Fibroblast of villous mesenchyme (primary cell): ENCODE measurements at places on chromosomes 3 and 15.

GRCh38 chr15:76058714-76059319 lies 968 bp upstream of the TMEM266 start:
- peak; percentile 8 for DNase-seq

GRCh38 chr3:185402561-185402960 lies 39.6 kb downstream of the MAP3K13 start:
- DNase-seq = peak; percentile 47

GRCh38 chr3:86989006-86989405 lies 1.9 kb downstream of the VGLL3 start:
- DNase-seq = no peak

- no peak for DNase-seq
Observed at GRCh38 chr15:77014132-77015081, 19.5 kb downstream of the PSTPIP1 start.

GRCh38 chr3:63872135-63872924 lies 8.7 kb downstream of the ATXN7 start:
- DNase-seq = peak; percentile 74

- peak; percentile 21 for DNase-seq
Observed at GRCh38 chr3:184428561-184429175, 48.8 kb downstream of the CHRD start.

DNA sequence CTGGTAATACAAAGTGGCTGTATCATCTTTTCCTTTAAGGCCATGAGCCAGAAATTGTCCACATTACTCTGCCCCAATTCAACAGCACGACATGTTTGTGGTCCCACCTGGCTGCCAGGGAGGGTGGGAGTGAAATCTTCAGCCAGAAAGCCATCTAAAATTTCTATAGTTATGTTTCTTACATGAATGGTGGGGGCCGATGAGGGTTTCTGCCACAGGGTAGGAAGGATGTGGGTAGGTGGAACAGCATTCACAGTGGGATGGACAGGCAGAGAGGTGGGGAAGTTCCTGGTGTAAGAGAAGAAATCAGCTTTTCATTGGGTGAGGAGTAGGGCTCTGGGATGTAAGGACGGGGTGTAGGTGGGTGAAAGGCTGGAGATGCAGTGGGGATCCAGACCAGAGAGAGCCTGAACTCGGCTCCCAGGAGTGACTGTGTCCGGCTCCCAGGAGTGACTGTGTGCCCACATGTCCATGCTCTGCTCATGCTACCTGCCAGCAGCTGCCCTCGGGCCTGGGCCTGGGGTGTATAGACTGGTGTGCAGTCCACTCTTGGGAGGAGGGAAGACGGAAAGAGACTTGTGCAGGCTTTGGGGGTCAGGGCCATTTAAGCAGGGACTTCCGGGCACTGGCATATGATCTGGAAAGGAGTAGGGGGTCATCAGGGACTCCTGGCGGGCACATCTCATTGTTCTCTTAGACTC lies 3.8 kb upstream of the FBLN2 start:
- DNase-seq = no peak

GRCh38 chr15:34606131-34606530 lies 22.7 kb upstream of the GOLGA8B start:
- DNase-seq = peak; percentile 2

GRCh38 chr15:101266034-101266433 lies 11.3 kb downstream of the SELENOS start:
- DNase-seq = peak; percentile 55

GRCh38 chr3:70138606-70139005 lies 139.1 kb downstream of the SAMMSON start:
- no peak for DNase-seq

- DNase-seq = no peak
Observed at GRCh38 chr3:29936054-29936453, 655.2 kb downstream of the RBMS3 start.

DNA sequence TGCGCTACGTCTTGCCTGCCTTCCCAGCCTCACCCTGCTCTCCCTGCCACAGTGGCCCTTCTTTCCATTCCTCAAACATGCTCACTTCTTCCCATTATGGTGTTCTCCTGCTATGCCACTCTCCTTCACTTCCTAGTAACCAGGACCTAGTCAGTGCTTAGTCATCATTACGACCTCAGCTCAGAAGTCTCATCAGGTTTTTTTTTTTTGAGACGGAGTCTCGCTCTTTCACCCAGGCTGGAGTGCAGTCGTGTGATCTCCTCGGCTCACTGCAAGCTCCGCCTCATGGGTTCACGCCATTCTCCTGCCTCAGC lies 149.5 kb downstream of the GREM1 start:
- DNase-seq = peak; percentile 73

DNA sequence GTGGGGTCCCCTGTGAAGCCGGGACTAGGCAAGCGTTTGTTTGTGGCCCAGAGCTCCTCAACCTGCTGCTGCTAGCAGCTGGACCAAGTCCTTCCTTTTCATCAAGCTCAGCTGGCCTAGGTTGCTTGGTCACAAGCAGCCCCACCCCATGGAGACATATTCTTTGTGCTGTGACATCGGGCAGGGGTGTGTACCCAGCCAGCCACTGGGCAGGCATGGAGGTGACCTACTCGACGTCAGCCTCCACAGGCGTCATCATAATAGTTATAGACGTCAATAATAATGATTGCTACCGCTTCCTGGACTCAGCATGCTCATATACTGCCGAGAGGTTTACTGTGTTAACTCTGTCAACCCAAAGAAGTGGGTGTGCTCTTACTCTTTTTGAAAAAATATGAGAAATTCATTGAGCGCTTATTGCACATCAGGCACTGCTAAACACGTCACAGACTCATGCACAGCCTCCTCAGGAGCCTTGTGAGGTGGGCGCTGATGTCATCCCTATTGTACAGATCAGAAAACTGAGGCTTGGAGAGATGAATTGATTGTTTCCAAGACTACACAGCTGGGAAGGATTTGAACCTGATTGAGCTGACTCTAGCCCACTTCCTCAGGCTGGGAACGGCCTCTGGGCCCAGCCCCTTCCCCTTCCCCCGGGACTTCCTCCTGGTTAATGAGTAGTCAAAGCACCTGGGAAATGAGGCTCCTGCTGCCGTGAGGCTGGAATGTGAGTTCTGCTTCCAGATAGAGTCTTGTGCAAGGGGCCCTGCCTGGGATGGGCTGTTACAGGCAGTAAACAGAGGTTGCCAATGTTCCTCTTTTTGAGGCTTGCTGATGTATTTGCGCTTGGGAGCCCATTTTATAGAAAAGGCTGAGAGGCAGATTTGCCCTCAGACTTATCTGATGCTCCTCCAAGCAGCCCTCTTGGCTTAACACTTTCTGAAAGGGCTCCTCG lies 16.2 kb downstream of the SLC6A6 start:
- no peak for DNase-seq

DNA sequence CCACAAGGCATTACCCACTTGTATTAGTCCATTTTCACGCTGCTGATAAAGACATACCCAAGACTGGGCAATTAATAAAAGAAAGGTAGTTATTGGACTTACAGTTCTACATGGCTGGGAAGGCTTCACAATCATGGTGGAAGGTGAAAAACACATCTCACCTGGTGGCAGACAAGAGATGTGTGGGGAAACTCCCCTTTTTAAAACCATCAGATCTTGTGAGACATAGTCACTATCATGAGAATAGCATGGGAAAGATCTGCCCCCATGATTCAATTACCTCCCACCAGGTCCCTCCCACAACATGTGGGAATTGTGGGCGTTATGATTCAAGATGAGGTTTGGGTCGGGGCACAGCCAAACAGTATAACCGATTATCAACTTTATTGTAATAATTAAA lies 17.0 kb upstream of the CMC1 start:
- no peak for DNase-seq

GRCh38 chr3:107061466-107061865 lies 315.8 kb upstream of the CCDC54 start:
- no peak for DNase-seq

- DNase-seq = peak; percentile 55
Observed at GRCh38 chr3:152834776-152835600, at the start of gene P2RY1. Gene P2RY1, plus strand, starts transcription at chr3:152835131. Its CDS starts 652 bp downstream, at chr3:152835783.

DNA sequence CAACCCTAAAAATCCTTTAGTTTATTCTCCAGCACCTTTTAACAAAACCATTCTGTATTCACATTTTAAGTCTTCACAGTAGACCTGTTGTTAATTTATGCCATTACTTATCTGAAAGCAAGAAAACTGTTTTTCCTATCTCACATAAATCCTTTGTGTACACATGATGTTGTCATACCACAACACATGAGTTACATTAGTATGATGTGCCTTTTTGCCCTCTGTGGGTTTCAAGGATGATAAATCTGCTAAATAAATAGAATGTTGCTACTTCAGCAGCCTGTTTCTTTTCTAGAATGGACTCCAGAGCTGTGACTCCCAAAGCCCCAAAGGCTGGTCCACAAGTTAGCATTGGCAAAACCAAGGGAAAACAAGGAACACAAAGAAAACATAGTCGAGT lies 151.6 kb downstream of the SERPINI1 start:
- peak; percentile 69 for DNase-seq

GRCh38 chr3:16864610-16865313 lies 20.0 kb upstream of the PLCL2 start:
- DNase-seq = peak; percentile 72

DNA sequence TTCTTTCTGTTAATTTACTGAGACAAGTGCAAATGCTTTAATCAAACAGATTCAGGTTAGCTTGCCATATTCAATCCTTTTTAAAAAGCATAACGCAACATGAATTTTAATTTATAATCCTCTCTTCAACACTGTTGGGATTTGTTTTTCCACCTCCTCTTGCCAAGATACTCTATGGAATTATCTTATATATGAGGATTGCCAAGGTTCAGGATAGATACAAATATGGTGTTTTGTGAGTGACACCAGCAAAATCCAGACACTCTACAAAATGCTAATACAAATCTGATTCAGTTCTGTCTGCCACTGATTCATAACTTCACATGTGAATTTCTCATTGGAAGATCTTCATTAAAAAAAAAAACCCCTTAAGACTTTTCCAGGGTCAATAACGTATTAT lies 104.8 kb downstream of the FBN1 start:
- DNase-seq = no peak

GRCh38 chr3:159260049-159260662 lies 458.3 kb downstream of the MFSD1 start:
- DNase-seq = peak; percentile 78

DNA sequence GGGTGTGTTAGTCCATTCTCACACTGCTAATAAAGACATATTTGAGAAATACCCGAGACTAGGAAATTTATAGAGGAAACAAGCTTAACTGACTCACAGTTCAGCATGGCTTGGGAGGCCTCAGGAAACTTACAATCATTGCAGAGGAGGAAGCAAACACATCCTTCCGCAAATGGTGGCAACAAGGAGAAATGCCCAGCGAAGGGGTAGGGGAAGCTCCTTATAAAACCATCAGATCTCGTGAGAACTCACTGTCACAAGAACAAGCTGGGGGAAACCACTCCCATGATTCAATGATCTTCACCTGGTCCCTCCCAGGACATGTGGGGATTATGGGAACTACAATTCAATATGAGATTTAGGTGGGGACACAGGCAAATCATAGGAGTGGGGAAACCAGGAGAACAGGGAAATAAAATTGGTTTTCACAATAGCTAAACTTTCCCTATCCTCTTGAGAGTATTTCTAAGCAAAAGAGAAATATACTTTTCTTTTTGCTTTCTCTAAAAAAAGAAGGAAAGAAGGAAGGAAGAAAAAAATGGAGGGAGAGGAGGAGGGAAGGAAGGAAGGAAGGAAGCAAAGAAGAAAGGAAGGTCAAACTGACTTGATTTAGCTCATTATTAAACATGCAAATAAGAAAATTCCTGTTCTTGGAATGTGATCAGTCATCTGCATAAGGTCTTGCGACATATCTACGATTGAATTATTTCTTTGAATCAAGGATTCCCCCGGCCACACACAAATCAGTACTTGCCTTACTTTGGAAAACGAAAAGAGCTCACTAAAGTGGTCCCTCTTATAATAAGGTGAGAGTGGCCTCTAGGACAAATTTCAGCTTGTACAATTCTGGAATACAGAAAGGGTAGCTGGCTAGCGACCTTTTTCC lies 75.2 kb downstream of the LIPC start:
- no peak for DNase-seq

GRCh38 chr3:184651904-184652303 lies 60.0 kb downstream of the MAGEF1 start:
- no peak for DNase-seq

- peak; percentile 54 for DNase-seq
Observed at GRCh38 chr3:69095636-69096035, 10.9 kb downstream of the ARL6IP5 start.

- no peak for DNase-seq
Observed at GRCh38 chr3:42257007-42257406, 9.0 kb downstream of the CCK start.

GRCh38 chr3:71931922-71932321 lies 147.0 kb upstream of the PROK2 start:
- DNase-seq = no peak

DNA sequence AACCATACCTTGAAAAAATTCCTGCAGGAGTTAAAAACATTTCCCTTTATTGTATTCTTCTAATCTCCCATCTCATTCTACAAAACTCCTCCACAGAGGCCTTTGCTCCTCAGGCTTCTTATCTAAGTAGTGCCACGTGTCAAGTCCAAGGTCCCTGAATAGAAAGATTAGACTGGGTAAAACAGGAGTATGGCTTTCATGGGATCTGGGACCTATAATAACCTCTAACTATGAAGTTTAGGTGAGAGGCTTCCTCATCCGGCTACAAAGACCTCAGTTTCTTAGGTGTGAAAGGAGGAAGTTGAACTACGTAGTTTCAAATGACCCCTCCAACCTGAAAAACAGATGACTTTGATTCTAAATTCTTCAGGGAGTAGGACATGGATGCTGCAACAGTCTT lies 20.0 kb downstream of the GPR15 start:
- DNase-seq = no peak

- DNase-seq = no peak
Observed at GRCh38 chr15:23877502-23878412, 190.7 kb upstream of the NDN start.

DNA sequence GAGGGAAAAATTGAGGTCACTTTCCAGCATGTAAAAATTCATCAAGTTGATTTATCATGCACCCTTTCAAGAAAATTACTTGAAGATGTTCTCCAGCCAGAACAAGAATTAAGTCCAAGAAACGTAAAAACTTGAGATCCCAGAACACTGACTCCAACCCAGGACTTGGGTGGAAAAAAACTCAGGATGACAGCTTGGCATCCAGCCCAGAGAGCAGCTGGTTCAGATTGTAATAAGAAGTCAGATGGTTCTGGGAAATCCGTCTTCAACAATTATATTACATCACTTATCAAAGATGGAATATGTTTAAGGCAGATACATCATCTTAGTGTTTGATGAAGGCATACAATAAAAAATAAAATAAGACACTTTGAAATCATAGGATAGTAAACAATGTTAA lies 23.0 kb upstream of the DNAJC13 start:
- DNase-seq = peak; percentile 62

DNA sequence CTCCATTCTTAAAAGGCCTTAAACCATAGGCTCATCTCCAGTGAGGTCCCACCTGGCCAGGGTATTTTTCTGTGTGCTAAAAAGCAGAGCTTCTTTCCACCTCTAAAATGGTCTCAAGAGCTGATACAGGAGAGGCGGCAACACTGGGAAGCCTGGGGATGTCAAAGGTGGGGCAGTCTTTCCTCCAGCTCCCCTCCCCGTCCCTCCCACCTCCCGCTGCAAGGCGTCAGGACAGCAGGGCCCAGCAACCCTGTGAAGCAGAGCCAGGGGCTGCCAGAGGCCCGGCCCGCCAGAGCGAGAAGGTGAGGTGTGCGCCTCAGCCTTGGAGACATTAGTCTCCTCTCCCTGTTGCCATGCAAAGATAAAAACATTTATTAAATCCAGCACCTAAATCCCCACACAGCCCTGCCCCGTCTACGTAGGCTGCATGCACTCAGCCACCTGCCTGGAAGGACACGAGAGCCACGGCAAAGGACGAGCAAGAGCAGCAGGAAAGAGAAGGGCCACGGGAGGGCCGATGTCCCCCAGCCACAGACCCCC lies 75.6 kb downstream of the FAM174B start:
- no peak for DNase-seq
